ENCODE measurements at places on chromosomes 5 and 9.
A peak's percentile ranks its signal among the peaks of the same experiment; 100 is the strongest.

GRCh38 chr9:124453586-124454191 lies 3.4 kb downstream of the ADGRD2 start:
- DNase-seq: no peak

DNA sequence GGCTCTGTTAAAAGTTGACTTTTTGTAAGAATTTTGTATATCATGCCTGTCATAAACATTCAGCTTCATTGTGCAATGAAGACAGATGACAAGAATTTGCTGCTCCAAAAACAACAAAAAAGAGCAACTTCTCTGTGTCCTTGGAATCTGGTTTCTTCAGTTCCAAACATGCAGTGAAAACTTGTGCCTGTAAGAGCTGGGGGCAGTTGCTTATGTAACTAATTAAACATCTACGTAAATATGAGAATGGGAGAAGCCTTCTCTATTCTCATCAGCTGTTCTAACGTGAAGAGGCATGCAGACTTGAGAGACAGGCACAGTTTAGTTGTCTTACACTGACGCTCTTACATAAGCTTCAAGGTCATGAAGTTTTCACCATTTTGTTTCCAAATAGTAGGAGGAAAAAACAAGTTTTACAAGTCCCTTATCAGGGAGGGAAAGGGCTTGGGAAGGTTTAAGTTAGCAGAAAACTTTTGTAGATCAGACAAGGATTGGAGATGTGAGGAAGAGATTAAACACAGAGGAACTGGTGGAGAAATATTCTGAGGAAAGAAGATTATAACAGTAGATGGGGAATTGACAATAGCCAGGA lies 170.4 kb downstream of the RFK start:
- DNase-seq: no peak

DNA sequence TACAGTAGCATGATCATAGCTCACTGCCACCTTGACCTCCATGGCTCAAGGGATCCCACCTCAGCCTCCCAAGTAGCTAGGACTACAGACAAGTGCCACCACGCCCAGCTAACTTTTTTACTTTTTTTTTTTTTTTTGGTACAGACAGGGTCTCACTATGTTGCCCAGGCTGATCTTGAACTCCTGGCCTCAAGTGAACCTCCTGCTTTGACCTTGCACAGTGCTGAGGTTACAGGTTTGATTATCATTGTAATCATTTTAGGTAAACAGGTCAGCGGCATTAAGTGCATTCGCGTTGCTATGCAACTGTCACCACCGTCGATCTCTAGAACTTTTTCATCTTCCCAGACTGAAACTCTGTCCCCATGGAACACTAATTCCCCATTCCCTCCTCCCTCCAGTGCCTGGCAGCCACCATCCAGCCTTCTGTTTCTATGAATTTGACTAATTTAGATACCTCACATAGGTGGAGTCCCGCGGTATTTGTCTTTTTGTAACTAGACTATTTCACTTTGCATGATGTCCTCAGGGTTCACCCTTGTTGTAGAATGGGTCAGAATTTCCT lies 5.8 kb upstream of the CARD19 start:
- no peak for DNase-seq

DNA sequence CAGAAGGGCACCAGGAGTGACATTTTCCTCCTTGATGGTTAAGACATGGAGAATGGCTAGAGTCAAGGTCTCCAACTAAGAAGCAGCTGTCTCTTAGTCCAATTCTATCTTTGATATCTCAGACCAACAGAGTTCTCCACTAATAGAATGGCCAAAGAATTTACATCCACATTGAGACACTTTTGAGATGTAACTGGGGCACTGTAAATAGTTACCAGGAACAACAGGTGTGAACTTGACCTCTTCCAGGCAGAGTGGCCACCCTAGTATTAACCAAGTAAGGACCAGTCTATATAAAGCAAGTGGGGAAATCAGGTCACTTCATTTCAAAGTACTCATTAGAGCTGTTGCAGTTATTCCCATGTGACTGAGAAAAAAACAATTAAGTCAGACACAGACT lies 159.7 kb upstream of the RAD23B start:
- no peak for DNase-seq

DNA sequence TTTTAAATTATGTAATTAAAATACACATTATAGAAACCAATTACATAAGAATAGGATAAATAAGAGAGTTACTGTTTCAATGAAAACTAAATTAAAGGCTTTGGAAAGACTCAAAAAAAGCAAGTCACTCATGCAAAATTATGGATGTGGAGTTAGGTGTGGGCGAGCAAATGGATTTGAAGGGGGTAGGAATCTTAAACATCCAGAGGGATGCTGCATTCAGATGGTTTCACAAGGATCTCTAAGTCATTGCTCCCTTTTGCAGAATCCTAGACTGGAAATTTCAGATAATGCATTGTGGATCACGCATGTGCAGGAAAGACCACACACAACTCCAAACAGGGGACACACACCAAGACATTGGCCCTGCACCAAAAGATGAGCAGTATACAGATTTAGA lies 57.5 kb downstream of the DRD1 start:
- DNase-seq: no peak

DNA sequence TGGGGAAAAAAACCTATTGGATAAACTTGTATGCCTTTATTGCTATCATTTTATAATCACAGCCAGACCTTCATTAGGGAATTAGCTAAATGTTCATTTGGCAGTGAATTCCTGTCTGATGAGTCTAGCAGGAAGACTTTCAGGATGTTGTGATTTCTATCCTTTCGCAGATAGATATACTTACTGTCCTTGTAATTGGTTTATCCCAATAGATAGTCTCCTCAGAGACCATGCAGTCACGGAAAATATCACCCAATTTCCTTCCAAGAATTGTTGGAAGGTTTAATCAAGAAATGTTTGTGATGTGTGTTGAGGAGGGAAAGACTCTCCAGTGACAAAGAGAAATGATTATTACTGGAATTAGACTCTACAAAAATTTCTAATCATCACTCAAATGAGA lies 1937.9 kb upstream of the WWC1 start:
- DNase-seq: no peak

DNA sequence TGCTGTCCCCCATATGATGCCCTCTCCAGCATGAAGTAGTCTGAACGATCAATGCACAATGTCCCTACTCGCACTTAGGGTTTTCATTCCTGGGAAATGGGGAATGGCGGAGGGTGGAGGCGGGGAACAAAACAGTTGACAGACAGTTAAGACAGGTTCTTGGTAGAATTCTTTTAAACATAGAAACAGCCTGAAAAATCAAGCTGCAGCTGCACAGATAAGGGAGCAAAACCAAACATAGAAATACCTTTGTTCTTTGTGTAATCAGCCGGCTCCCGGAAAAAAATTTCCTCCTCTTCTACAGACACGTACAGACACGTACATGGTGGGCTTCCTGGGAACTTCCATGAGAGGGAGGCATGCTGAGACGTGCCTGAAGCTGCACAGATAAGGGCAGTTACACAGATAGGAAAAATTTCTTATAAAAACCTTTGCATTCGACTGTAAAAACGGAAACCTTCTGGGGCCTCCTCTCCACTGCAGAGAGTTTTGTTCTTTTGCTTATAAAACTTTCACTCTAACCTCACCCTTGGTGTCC lies 662.4 kb upstream of the PTPRD start:
- DNase-seq: no peak

- DNase-seq: no peak
These were observed 135.8 kb downstream of the TLE4 start for GRCh38 chr9:79707589-79707988.

DNA sequence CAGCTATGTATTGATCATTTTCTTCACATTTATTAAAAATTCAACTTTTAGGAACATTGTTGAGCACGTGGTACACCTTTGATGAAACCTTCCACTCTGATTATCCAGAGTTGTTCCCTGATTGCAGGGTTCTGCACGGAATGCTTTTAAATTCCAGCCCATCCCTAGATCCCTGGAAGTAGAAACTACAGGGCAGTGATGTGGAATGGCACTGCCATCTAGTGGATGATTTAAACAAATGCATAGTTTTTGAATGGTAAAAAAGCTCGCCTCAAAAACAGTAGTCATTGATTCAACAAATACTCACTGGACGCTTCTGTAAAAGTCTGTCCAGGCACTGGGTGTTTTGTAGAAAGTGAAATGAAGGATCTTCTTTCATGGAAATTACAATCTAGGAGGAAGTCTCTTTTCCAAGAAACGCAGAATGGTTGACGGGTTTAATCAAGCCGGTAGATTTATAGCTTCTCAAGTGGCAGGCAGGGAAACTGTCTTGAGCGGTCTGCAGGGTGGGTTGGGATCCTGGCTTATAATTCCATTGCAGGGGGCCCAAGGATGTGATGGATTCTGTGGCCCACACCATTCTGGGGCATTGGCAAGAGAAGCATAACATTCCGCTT lies 118.4 kb downstream of the ARHGAP26 start:
- peak; percentile 70 for DNase-seq

DNA sequence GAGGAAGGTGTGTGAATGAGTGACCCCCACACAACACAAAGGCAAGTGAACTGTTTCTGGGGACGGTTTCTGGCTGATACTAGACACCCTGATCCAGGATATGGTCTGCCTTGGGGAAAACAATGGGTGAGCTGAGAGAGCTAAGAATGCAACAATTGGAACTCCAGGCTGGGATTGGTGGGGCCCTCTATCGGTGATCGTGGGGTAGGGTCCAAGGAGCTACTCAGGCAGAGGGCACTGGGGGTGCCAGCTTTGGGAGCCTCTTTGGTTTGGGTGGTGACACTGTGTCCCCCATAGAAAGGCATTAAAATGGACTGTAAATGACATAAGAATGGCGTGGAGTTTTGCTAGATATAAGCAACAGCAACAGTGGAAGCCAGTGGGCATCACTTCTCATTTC lies 439.1 kb downstream of the DMAC1 start:
- DNase-seq: no peak

- DNase-seq: no peak
These were observed 14.2 kb upstream of the RALGDS start for GRCh38 chr9:133135146-133135745.

- DNase-seq: no peak
These were observed 52.5 kb downstream of the CXXC5 start for GRCh38 chr5:139700711-139701055.

- no peak for DNase-seq
These were observed 17.9 kb downstream of the NDST1 start for GRCh38 chr5:150525781-150526180.

- DNase-seq: no peak
These were observed 10.0 kb downstream of the TENT4A start for GRCh38 chr5:6723122-6723815.

DNA sequence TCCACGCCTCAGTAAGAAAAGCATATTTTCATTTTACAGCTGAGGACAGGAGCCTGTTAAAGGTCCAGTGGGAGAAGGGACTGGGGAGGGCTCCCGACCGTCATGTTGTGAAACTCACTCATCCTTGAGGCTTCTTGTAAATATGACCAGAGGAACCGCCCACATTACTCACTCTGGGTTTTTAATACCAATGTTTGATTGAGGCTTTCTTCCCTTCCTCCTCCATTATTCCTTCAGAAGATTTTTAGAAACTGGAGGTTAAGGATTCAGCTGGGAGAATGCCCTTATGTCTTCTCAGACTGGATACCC lies 61.4 kb upstream of the GLRX start:
- no peak for DNase-seq

DNA sequence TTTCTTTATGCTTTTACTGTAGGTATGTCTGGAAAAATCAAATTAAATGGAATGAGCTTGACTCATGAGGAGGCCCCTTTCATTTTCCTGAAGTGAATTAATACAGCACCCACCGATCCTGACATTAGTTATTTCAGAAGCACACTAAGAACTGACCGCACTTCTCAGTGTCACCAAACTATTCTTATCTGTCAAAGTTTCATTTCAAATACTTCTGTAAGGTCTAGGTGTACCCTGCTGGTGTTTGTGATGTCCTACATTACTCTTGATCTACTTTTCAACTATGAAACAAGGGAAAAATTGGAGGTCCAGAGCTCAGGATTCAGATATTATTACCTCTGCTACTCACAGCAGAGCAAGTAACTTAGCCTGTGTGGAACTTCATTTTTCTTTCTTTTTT lies 1.8 kb upstream of the TEK start:
- no peak for DNase-seq

GRCh38 chr9:129496473-129497004 lies 124.4 kb downstream of the C9orf50 start:
- DNase-seq: peak; percentile 91

GRCh38 chr5:92907938-92908606 lies 672.9 kb downstream of the NR2F1-AS1 start:
- no peak for DNase-seq

DNA sequence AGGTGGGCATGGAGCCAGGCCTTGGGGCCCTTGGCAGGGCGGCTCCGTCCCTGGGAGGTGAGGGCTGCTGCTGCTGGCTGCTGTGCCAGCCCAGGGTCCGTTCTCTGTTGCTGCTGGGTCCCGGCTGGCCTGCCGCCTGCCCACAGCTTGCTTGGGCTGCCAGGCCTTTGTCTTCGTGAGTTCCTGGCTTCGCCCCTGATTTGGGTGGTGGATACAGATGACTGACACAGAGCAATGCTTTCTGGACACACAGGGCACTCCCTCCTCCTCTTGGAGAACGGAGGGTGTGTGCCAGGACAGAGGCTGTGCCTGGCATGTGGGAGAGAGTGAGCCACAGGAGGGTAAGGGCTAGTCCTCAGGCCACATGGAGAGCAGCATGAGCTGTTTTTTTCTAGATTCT lies 166.1 kb downstream of the MACROH2A1 start:
- DNase-seq: no peak

GRCh38 chr9:69272212-69272611 lies 52.8 kb upstream of the ENTREP1 start:
- DNase-seq: no peak
